ENCODE measurements at places on chromosomes 12 and 14. TPM values are rescaled to one million over a fixed set of nuclear protein-coding genes. Genes with fewer than 3 reads are reported as not detected.

Gene LBHD2
- 1.2 TPM for total RNA-seq

Gene FAM216A
- total RNA-seq: 42.2 TPM

Gene SCNN1A
- total RNA-seq: not detected

Gene LRP6
- 58.6 TPM for total RNA-seq

Gene ARHGEF40
- 23.5 TPM for total RNA-seq

Gene HOXC4
- total RNA-seq: not detected

Gene FBLN5
- 10.1 TPM for total RNA-seq

Gene INHBE
- total RNA-seq: not detected

Gene TBC1D30
- 23.1 TPM for total RNA-seq

Gene IRAK3
- total RNA-seq: 4.4 TPM

Gene C12orf54
- not detected for total RNA-seq

Gene ACTN1
- total RNA-seq: 18.9 TPM

Gene KCNJ8
- total RNA-seq: 7.2 TPM

Gene SERPINA3
- total RNA-seq: 2.5 TPM

Gene TMEM263
- total RNA-seq: 50.7 TPM

Gene RGS6
- 10.6 TPM for total RNA-seq

Gene TMEM132D
- 17.1 TPM for total RNA-seq

Gene CD163L1
- total RNA-seq: 4.4 TPM

Gene TAS2R9
- 0.92 TPM for total RNA-seq
